ENCODE measurements at places on chromosomes 5 and 9.
A peak's percentile ranks its signal among the peaks of the same experiment; 100 is the strongest.

DNA sequence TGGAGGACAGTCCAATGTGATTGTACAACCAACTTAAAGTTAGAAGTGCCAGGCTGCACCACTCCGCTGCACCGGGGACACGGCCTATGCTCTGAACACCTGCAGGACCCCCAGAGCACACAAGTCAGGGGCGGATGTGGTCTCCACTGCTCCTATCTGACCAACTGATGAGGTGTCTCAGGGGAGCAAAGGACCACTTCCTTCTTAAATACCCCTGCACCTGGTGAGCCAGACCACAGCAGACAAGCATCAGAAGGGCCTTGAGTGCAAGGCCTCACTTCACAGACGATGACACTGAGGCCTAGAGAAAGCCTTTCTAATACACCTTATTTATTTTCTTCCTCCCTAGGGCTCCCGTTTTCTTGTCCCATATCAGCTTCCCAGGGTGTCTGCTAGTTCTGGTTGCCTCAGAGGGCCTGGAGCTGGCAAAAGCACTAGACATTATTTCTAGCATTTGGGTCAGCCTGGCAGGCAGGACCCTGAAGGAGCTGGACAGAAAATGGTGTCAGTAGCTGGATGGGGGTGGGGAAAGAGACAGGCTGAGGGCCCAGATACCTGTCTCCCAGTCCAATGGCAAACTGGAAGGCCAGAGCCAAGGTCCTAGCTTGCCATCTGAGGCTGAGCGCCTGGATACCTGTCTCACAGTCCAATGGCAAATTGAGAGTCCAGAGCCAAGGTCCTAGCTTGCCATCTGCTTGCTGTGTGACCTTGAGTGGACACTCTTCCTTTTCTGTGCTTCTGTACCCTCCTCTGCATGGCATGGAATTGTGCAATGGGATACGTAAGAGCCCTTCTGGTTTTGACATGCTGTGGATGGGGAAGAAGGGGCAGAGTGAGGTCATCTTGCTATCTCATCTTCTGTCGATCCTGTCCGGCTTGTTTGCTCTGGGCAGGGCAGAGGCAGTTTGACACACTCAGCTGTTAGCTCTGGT, 9.0 kb downstream of the CCDC69 start:
- no peak for DNase-seq

DNA sequence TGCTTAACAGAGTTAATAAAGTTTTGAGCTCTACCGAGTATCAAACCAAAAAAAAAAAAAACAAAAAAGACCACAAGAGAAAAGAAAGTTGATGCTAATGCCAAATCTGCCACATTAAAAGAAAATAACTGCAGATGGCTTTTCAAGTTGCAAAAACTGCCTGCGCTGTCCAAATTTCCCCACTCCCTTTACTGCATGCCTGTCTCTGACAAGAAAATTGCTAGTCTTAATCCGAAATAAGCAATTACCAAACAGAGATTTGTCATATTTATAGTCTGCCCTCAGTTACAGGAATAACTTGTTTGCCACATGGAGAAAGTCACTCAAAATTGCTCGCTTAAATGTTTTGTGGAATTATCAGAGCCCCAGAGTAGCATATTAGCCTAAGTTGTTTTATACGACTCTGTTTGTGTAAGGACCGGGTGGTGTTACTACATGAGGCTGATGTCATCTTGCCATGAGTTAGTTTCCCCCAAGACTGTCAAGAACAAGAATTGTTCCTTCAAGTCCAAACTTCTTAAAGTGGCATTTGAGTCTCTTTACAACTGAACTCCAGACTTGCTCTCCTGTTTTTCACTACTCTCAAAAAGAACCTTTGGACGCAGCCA, 160.9 kb downstream of the CEP120 start:
- no peak for DNase-seq

- DNase-seq = no peak
Measured at GRCh38 chr5:112263469-112263868, 155.6 kb downstream of the EPB41L4A start.

GRCh38 chr9:129569502-129570449, 51.1 kb downstream of the C9orf50 start:
- DNase-seq = no peak

DNA sequence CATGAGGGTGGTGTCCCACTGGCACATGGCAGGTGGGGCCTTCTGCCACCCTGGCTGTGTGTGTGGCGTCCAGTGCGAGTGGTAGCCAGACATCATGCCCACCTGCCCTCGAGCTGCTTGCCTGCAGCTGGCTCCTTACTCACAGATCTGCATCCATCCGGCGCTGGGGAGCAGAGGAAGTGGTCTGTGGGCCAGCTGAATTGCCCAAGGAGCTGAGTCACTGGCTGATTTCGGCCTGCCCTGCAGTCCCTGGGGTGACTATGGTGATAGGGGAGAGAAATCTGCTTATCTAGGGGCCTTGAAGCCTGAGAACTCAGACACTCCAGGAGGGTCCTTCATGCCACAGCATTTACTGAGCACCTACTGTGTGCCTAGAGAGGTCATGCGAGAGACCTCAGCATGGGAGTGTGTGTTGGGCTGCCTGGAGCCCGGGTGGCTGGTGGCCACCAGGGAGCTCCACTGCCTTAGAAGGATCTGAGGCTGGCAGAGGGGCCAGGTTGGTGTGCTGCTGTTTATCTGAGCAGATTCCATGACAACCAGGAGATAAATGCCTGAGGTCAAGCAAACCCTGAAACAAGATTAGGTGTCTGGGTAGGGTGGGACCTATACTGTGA, 57.1 kb downstream of the SLC22A5 start:
- peak; percentile 47 for DNase-seq

DNA sequence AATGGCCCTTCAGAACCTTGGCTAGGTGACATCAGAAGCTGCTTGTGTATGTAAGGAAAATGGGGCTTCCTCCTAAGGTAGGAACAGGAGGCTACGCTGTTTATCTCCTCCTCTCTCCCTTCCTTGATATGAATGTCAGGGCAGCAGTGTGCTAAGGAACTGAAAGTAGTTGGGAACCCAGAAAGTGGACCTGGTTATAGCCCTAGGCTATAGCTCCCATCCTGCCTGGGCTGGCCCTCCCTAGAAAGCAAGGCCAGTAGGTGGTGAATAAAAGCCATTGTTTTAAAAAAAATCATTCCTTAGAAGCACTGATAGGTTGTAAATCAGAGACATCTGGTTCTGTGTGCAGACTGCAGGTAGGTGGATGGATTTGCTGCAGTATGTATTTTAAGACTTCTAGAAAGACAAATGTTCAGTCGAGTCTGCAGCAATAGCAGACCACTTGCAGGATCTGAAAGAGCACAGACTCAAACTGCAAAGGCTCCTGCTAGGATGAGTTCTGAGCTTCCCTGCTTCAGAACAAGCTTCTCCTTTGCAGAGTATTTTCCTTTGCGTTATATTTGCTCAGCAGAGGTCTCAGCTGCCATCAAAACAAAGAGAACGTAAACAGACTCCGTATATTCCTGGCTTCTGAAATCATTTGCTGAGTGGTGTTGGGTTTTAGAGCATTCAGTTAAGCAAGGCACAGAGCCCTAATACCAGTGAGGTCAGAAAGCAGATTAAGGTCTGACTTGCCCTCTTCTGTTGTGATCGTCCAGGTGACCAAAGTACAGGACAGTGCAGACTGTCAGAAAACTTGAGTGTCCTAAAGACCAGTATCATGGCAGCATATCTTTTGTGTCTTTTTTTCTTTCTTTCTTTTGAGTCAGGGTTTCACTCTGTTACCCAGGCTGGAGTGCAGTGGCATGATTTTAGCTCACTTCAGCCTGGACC, 20.1 kb upstream of the CFAP157 start:
- no peak for DNase-seq

GRCh38 chr9:71762900-71763653, 5.2 kb downstream of the CEMIP2 start:
- DNase-seq = no peak

GRCh38 chr9:7303907-7304626, 495.5 kb downstream of the DMAC1 start:
- no peak for DNase-seq

DNA sequence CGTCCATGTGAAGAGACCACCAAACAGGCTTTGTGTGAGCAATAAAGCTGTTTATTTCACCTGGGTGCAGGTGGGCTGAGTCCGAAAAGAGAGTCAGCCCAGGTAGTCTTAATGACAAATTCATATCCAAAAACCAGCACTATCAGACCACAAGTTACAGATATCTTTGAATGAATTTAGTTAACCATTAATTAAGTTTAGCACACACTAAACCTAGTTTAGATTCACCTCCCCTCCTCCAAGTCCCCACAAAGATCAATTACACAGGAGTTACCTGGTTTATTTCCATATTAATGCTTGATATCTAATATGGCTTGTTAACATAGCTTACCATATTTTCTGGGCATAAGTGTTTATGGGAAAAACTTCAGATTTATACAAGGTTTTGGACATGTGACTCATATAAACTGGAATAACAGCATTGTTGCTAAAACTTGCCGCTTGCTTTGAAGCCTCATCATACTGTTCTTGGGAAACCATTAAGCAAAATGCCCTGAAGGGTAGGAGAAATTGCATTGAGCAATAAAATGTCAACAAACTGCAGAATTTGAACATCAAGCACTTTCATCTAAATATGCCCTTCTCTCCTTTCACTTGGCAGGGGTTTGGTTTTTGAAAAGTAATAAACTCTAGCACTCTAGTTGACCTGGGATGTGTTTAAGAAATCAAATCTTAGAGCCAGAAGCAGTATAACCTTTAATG, 166.9 kb downstream of the SNCAIP start:
- DNase-seq = no peak

- DNase-seq = no peak
Measured at GRCh38 chr5:154174091-154174490, 16.4 kb upstream of the GALNT10 start.

DNA sequence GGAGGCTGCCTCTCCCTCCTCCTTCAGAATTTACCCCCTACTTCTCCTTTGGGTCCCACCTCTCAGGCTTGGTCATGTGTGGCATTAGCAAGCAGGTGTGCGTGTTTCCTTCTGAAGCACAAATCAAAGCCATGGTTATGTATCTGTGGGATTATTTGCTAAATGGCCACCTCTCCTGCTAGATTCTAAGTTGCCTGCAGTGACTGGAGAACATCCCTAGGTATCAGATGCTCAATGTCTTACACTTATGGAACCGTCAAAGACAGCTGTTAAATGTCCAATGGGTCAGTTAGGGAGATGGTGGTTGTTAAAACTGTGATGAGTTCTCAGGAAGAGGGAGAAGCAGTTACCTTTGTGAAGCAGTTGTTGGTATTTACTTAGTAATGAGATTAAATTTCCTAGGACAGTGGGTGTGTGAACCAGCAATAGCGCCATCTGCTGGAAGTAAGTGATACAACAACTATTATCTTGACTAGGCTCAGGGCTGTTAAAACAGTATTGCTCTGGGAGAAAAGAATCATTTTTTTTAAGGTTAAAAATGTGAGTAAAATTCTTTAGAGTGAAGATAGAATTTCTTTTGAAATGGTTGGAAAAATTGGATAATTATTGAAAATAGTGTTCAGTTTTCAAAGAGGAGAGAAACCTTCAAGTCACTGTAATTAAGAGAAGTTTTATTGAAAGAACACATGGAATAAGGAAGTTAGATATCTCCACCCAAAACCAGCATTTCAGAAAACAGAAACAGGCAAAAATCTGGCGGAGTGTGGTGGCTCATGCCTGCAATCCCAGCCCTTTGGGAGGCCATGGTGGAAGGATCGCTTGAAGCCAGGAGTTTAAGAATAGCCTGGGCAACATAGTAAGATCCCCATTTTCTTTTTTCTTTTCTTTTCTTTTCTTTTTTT, 71.3 kb downstream of the TMC1 start:
- peak; percentile 30 for DNase-seq

Measured in activated CD4-positive, alpha-beta T cell treated with anti-CD3 and anti-CD28 coated beads for 4 hours (primary cell).